ENCODE measurements at places on chromosomes 3 and 15.

DNA sequence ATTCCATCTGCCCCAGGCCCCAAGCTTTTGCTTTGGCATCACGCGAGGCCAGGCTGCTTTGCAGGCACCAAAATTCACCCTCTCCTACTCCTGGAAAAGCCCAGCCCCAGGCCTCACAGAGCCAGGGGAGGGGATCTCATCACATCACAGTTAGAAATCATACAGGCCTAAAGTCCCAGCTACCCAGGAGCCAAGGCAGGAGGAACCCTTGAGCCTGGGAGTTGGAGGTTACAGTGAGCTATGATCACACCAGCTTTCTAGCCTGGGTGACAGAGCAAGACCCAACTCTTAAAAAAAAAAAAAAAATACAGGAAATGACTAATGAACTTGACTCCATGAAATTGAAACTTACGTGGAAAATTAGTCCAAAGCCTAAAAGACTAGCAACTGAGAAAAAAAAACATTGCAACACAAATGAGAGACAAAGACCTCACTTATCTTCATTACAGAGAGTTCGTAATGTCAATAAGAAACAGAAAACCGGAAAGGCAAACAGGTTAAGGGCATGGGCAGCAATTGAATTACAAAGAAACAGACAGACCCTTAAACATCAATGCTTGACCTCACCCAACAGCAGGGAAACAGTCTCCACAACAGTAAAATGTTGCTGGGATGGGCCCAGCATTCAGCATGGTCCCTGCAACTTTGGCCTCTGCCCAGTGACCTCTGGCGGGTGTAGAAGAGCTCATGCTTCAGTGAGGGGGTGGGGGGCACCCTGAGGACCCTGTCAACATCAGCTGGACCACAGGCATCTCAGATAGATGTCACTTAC, 151.5 kb downstream of the LRRK1 start:
- DNase-seq: no peak

DNA sequence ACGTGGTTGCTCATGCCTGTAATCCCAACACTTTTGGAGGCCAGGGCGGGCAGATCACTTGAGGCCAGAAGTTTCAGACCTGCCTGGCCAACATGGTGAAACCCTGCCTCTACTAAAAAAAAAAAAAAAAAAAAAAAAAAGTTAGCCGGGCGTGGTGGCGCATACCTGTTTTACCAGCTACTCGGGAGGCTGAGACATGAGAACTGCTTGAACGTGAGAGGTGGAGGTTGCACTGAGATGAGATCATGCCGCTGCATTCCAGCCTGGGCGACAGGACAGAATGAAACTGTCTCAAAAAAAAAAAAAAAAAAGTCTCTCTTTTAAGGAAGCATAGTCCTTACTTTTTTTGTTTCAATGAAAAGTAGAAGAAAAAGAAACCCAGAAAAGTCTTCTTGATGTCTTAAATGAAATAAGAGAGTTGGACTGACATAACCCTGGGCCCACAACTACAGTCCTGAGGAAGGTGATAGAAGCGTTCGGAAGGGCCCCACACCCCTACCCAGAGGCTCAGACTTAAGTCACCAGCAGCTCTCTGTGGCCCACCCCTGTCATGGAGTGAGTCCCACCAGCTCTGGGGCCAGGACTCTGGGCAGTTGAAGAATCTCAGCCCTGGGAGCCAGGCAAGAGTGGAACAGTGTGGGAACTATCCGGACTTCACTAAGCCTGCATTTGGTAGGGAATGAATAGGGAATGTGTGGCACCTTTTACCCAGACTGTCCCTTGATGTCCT, 2.6 kb downstream of the NME9 start:
- DNase-seq: no peak

- DNase-seq: no peak
Measured at GRCh38 chr3:42988097-42988496, 9.0 kb downstream of the GASK1A start.

DNA sequence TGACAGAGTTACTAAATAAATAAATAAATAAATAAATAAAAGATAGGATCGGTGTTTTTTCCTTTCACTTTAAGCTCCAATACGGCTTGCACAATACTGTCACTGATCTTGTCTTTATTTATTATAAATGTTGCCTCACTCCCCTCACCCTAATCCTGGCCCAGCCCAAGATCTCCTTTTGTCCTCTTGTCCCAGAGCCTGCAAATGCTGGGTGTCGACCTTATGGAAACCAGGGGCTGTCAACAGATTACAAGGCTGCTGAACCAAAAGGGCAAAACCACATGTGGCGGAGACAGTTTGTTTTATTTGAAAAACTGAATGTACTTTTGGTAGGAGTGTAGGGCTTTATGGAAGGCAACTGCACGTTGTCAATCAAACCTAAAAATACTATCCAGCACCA, 75.9 kb downstream of the RFTN1 start:
- no peak for DNase-seq

DNA sequence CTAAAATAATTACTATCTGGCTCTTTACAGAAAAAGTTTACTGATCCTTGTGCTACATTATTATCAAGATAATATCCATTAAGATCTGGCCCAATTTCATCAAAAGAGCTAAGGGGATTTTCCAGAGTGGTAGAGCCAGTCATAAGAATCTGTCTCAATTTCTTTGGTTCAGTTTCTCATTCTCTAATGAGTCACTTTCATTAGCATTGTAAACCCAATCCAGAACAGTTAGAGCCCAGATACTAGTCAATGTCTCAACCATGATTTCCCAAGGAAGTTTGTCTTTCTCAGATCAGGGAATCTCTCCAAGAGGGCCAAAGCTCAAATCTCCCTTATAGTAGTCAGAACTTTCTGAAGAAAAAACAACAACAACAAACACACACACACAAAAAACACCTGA, 131.1 kb upstream of the PPP2R3A start:
- no peak for DNase-seq
